ENCODE measurements at places on chromosomes 12 and 14.

DNA sequence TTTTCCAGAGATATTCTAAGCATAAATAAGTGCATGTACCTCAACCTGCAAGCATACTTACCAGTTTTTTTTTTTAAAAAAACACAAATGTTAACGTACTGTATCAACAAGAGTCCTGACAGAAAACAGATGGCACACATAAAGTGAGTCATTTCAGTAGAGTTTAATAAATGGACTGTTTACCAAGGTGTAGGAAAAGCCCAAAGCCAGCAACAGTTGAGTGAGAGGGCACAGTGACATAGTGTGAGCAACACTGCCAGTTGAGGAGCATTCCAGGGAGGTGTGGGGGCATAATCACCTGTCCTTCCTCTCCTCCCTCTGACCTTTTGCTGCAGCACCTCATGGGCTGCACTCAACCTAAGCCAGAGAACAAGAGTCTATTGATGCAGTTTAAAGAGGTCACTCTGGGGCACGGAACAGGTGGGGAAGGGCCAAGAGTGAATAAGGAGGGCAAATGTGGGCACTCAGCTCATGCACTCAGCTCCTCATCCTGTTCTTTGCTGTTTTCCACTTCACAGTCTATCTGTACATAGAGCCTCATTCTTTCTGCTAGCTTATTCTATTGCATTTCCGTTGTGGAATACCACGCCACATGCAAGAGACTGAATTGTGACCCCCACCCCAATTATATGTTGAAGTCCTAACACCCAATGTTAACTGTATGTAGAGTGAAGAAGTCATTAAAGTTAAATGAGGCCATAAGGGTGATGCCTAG lies 29.3 kb downstream of the DHRS2 start:
- DNase-seq, result no peak

- no peak for DNase-seq
Observed at GRCh38 chr12:31236998-31237637, 88.8 kb downstream of the SINHCAF start.

- no peak for DNase-seq
Observed at GRCh38 chr14:105484069-105484996, 2.4 kb upstream of the CRIP1 start.

DNA sequence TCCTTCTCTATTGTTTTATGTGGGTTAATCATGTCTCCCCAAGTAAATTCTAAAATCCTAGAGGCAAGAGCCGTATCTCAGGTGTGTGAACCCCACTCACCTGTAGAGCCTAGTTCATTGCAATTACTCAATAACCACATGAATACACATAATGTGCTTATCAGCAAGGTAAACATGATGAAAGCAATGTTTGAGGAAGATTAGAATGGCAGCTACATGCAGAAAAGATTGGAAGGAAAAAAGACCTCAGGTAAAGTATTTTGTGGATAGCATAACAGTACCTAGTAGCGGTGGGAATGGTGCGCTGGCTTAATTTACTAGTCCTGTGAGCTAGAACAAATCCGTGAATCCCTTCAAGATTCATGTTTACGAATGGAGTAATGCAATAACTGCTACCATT lies 5.3 kb upstream of the KRAS start:
- no peak for DNase-seq

DNA sequence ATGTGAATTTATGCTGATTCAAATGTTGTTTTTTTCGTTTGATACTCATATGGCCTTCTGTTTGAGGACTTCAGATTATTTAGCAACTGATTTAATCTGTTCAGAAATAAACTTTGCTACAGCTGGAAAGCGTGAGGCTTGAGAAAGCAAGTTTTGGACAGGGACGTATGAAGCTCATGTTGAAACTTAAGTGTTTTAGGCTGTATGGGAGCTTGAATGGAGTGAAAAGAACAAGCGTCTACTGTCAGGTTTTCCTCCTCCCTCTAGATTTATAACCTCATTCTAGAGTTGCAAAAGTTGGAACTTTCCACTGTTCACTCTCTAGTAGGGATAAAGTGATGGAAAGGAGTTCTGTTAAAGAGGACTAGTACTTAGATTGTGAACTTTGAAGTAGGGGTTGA lies 1.0 kb downstream of the PRPF39 start:
- no peak for DNase-seq

DNA sequence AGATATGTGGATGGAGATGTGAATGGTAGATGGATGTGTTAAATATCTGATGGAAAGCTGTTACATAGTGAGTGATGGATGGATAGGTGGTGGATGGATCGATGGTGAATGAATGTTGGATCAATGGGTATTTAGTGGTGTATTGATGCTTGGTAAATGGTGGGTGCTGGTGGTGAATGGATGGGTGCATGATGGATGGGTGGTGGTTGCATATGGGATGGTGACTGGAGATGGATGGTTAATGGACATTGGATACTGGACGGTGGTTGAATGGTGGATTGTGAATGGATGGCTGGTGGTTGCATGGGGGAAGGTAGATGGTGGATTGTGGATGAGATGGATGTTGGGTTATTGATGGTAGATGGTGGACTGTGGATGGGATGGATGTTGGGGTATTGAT lies 2.1 kb upstream of the LBHD2 start:
- DNase-seq, result no peak

DNA sequence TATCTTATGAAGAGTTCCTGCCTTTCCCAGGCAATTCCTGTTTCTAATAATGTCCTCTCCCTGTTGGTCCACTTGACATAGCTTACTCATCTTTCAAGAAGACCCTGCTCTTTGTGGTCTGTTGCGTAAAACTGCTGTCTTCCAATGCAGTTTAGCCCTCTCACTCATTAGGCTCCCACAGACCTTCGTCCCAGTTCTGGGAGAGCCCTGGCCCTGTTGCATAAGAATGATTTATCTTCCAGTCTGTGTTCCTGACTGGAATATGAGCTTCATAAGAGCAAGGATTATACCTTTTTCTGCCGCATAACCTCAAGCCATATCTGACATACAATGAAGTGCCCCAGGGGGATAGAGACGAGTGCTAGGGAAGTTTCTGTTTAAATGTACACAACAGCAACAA lies 365.9 kb upstream of the NOVA1 start:
- DNase-seq, result no peak

GRCh38 chr14:104694991-104695659 lies 5.7 kb downstream of the INF2 start:
- DNase-seq, result no peak

DNA sequence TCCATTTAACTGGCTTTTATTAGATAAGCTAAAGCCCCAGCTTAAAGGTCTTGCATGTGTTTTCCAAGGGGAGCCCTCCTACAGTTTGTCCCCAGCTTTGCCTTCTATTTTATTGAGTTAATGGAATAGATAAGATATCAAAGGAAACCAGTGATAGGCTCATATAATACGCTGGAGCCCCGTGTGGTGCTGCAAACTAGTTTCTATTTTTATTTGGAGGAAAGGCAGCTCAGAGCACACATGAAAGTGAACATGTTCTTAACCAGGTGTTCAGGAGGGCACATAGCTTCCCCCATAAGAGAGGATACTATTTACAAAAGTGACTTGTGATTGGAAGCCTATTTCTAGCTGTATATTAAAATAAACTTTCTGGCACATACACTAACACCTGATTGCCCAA lies 251.7 kb downstream of the PDZRN4 start:
- no peak for DNase-seq

DNA sequence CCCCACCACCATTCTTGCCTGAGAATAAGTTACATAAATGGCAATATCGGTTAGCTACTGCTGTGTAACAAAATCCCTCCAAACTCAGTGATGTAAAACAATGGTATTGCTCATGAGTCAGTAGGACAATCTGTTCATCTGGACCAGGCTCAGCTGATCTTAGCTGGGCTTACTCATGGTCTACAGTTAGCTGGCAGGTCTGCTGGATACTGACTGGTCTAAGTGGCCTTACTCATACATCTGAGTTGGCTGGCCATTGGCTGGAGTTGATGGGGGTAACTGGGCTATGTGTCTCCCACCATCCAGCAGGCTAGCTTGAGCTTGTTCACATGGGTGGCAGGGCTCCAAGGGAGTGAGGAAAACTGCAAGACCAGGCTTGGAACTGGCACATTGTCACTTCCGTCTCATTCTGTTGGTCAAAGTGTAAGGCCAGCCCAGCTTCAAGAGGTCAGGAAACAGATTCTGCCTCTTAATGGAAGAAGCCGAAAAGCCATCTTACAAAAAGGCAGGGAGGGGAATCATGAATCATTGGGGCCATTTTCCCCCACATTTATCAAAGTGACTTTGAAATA lies 56.7 kb upstream of the CHGA start:
- no peak for DNase-seq
